ENCODE measurements at places on chromosomes 5 and 9.
A peak's percentile ranks its signal among the peaks of the same experiment; 100 is the strongest.

DNA sequence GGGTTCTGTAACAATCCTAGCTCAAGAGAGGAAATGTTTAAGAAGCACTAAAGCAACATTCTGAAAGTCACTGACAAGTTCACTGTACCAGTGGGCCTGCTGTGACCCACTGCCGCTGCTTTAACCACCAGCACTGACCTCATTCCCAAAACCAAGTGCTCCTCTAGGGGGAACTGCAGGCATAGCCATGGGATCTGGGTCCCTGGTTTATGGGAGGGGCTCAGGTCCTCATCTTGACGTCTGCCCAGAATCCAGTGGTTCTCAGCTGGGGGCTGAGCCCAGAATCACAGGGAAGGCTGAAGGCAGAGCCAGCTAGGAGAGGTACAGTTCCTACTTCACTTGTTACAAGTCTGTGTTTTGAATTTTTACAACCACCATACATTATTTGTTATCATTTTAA, 36.1 kb upstream of the SLC2A8 start:
- DNase-seq = no peak

- DNase-seq = no peak
Observed at GRCh38 chr5:94057217-94057616, 315.8 kb upstream of the POU5F2 start.

DNA sequence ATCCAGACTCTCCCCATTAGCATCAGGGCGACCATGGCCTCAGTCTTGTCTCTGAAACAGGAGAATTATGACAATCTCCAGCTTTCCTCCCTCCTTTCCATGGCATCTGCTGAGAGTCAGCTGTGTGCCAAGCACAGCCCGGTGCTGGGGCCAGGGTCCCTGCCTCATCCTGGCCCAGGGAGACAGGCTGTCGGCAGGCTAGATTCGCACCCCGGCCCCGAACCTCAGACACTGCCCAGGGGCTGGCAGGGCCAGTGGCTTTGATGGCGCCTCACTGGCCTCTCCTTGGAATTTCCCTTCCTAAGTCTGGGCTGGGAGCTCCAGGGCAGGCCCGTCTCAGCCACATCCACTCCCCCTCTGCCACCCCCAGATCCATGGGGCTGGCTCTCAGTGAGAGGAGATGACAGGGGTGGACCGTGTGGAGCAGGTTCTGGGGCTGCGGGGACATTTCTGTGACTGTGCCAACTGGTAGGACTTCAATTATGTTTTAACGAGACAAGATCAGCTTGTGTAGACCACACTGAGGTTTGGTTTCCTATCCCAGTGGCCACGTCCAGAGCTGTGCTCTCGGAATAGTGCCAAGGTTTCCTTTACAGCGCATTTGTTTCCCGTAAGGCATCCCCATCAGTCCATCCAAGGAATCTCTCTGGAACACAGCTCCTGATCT, 15.5 kb downstream of the FAM163B start:
- no peak for DNase-seq

- DNase-seq = no peak
Observed at GRCh38 chr5:172229904-172230303, 35.9 kb downstream of the EFCAB9 start.

- DNase-seq = no peak
Observed at GRCh38 chr9:97802276-97802675, 50.8 kb upstream of the FOXE1 start.

DNA sequence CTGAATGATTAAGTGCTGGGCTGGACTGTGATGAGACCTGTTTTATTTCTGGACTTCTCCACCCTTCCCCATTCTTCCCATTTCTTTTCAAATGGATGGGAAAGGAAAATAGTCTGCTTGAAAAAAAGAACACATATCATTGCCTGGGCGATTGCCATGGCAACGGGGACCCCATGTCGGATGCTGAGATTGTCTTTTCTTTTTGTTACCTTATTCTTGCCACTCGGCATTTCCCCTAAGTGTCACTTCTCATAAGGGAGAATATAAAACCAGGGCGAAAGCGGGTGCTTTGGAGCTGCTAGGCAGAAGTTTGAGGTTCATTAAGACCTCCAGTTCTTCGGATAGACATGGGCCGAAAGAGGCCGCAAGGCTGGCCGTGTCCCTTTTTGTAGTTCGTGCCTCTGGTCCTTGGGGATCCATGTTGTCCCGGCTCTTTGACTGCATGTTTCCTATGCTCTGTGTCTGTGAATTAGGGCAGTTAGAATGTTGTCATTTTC, 763 bp downstream of the FGD3 start:
- no peak for DNase-seq

DNA sequence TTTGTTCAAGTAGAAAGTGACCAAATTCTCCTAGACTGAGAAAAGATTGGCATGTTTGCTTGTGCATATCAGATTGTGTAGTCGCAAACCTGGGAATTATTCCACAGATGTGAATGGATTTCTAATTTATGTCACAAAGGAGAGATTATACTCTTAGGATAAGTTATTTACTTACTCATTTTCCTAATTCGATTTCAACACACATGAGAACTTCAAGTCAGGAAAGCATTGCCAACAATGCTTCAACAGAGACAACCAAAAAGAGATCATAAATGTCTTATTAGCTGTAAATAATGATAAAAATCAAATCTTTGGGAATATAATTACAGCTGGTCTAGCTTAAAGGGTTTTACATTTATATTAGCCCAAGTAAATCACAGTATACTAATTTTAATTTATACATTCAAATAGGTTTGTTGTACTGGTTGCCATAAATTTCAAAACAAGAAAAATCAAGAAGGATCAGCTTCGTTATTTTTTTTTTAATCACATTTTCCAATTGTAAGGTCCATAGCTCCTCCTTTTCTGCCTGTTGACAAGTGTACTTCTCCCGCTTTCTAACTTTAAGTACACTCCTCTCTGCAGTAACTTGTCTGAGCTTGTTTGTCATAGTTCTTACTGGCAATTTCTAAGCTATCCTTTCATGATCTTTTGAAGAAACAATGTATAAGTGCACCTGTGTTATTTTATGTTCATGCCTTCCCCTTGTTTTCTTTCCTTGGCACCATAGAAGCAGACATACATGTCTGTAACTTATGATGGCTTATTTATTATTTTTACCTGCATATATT, 246.6 kb downstream of the DEPDC1B start:
- DNase-seq = no peak

DNA sequence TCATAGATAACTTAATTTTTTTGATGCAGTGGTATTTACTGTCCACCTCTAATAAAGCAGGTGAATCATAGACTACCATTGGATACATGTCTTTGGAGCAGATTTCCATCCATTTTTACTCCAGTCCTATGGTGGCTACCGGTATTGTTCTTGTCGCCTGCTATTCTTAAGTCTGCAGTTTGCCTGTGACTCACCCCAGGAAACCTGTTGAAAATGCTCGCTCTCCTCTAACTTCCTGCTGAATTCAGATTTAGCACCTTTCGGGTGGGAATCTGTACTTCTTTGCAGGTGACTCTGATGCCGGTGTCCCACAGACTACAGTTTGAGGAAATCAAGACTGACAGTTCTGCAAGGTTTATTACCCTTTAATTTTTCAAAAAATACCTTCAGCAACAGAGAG, 58.8 kb upstream of the DHFR start:
- no peak for DNase-seq

- peak; percentile 9 for DNase-seq
Observed at GRCh38 chr5:10701567-10702039, 59.4 kb downstream of the DAP start.

DNA sequence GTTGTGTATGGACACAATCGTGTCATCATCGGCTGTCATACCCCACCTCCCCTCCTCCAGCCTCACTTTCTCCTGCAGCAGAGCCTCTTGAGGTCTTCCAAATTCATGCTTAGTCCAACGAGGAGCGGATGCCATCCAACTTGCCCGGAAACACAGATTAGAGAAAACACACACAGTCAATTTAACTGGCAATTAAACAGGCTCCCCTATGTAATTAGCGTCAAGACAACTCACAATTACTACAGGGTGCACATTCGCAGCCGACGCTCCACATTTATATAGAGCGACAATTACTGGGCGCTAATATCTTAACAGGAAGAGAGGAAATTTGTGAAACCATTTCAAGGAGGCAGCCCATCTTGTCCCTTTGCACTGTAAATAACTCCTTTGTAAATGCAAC, 86.0 kb upstream of the ZNF618 start:
- DNase-seq = no peak

DNA sequence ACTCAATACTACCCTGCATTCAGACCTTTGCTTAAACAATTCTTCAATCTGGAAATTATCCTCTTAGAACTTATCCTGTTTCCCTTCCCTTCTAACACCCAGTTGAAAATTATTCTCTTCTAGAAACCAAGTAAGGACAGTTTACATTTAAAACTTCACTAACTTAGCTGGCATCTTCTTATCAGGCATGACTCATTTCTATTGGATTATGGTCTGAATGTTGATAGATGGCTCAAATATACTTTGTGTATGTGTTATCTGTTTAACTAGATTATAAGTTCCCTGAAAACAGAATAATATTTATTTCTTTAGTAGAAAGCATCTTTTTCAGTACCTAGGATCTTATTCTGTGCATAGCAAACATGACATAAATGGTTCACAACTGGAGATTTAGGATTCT, 161.9 kb downstream of the PPP2R2B start:
- DNase-seq = no peak

GRCh38 chr5:79513704-79514390, at the start of gene HOMER1:
HOMER1 (minus strand) TSS chr5:79514134; CDS start chr5:79512774, 1,360 bp downstream.
- peak; percentile 82 for DNase-seq

DNA sequence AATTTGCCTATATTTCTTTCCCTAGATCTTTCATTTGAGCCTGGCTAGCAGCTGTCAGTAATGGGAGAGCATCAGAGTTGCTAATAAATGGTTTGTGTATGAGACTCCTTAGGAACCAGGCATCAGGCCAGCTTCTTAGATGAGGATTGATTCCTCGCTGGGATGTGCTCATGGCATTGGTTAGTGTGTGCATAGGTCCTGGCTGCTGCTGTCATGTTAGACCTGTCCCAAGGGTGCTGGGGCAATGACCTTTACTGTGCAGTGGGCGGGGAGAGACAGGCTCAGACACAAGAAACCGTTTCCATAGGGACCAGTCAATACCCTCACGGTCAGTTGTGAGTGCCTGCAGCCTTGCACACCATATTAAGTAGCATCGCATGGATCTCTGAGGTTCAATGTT, 112.3 kb upstream of the NR3C1 start:
- no peak for DNase-seq
